Fibroblast of villous mesenchyme (primary cell): ENCODE measurements at places on chromosomes 3 and 15. TPM values are rescaled to one million over a fixed set of nuclear protein-coding genes. Genes with fewer than 3 reads are reported as not detected.

MUC4 gene
- not detected in 2 replicates for total RNA-seq

GRCh38 chr3:100006570-100007271 lies 107.6 kb downstream of the FILIP1L start:
- DNase-seq = peak; percentile 54

DNA sequence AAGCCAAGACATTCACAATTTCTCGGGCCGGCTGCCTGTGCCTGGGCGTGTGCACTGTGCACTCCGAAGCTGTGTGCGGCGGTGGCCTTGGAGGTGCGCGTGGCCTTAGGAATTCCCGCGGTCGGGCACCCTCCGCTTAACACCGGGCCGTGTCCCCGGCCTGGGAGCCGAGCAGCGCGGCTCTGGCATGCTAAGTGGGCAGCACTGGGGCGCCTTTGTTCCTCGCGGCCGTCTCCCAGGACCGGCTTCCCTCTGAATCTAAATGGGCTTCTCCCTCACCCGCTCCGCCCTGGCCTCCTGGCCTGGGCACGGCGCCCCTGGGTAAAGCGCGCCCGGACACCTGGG lies 498 bp upstream of the ARNT2 start:
- DNase-seq = no peak

DNA sequence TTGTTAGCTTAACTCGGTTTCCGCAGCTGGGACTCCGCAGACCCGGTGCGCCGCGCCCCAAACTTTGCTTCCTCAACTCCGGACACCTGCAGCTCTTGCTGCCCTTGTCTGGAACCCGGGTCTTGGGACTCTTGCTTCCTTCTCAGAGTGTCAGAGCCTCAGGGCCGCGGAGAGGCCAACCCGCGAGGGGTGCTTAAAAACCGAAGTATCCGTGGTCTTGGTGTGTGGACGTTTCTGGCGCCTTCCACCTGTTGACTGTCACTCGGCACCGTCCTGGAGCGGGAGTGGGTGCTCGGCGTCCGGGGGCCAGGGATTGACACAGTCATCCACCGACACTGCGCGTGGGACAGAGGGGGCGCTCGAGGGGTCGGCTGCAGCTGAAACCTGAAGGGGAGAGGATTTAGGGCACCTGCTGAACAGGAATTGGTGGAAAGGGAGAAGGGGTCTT lies 386 bp downstream of the SQOR start:
- DNase-seq = no peak
